Sigmoid colon (tissue), 7 donors: ENCODE measurements at places on chromosomes 3 and 15. TPM values are rescaled to one million over a fixed set of nuclear protein-coding genes. Genes with fewer than 3 reads are reported as not detected.

Gene HYKK
- 14.7 TPM for total RNA-seq

Gene MUC4
- total RNA-seq, result 6.4 TPM

Gene SIDT1
- 1.9 TPM for total RNA-seq

DNA sequence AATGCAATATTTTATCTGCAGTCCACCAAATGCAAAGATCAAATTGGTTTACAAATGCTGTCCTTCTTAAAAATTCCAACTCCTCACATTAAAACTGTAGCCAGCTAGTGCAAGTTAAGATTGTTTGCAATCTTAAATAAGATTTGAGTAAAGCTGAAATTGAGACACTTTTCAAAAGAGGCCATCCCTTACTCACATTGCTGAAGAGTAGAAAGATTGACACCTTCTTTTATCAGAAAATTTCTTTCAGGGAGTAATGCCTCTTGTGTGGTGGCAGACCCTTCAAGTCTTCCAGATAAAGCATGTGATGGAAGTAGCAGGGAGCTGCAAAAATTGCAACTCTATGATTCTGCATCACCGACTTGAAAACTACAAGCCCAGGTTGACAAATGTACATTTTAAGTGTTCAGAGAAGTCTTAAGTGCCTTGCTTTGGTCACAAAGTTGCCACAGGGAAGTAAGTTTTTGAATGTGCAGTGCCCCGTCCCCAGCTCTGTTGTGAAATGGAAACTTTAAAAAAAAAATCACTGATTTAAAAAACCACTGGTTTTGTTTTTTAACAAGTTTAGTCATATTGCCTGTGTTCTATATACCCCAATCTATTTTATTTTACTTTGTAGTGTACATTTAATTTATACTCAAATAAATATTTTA lies 12.6 kb downstream of the CD86 start:
- no peak for DNase-seq

DNA sequence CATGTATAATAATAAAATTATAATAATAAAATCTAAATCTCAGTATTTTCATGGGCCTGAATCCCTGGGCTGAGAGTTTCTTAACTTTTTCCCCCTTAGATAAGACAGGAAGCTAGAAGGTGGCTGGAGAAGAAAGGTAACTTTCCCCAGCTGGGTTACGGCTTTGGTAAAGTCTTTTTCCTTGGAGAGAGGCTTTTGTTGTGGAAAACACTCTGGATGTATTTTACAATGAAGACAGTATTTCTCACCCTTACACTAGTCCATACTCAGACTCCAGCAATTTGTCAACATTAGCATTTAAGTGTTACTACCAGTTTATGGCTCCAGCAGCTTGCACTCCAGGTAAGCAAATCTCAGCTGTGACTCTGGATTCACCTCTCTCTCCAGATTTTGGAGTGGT lies 34.9 kb downstream of the APH1B start:
- no peak for DNase-seq

- DNase-seq, result no peak
Measured at GRCh38 chr3:24072193-24072592, 127.1 kb downstream of the NR1D2 start.

GRCh38 chr3:187746059-187746441 lies 782 bp upstream of the BCL6 start:
- no peak for DNase-seq

DNA sequence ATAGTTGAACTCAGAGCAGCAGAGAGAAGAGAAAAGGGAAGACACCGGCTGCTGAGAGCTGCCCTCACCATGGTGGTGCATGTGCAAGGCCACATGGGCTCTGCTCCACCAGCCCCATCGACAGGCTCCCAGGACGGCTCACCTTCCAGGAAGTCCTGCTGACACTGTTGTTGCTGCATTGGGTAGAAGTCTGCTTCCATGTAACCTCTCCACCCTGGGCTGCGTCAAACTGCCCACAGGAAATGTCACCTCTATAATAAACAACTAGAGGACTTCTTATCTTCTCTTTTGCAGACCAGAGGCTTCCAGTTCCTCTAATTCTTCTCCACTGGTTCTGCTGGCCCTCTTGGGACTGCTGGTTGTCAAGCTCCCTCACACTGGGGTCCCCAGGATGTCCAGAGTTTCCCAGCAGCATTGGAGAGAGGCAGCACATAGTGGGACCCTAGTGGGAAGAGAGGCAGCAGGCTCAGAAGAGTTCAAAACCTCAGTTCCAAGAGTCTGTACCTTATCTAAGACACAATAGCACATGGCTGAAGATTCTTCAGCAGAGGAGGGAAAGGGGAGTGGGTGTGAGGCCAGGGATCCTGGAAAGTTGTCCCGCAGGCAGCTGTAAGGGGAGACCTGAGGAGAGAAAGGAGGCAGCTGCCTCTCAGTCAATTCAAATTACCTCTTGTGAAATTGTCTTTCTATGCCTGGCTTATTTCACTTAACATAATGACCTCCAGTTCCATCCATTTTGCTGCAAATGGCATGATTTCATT lies 5.8 kb upstream of the CCR3 start:
- DNase-seq, result no peak

GRCh38 chr3:98343647-98344507 lies 9.8 kb upstream of the OR5K4 start:
- no peak for DNase-seq

GRCh38 chr15:79193103-79193502 lies 89.4 kb upstream of the ANKRD34C start:
- no peak for DNase-seq

DNA sequence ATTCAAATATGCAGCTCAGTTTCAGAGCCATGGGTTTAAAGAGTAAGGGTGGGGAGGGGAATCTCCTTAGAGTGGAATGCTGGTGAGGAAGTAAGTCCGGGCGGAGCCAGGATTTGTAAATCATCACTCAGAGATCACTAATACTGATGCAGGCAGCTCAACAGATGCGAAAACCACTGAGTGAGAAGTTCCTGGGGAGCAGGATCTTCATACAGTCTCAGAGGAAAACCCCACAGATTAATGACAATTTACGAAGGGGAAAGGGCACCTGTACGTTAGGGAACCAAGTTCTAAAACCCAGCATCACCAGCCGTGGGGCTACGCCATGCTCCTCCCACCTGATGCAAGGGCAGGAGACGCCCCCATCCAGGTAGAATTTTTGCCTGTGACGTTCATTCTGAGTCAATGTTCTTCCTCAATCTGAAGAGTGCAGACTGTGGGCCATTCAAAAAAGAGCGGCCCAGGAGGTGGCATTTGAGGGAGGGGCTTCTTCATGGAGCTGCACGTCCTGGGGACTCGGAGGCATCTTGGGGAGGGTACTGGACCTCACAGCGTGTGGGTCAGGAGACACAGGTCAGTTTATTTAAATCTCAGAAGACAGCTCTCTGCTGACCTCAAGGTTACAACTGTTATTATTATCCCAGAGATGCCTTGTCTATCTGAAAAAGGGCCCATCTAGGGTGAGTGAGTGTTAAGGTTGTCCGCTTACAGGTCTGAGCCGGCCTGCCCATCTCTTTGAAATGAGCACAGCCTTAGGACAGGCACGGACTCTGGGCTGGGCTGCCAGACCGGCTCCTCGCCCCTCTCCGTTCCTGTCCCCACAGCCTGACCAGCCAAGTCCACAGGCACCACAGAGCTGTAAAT lies 228.0 kb downstream of the XXYLT1 start:
- DNase-seq, result no peak
